ENCODE measurements at places on chromosomes 3 and 15.

DNA sequence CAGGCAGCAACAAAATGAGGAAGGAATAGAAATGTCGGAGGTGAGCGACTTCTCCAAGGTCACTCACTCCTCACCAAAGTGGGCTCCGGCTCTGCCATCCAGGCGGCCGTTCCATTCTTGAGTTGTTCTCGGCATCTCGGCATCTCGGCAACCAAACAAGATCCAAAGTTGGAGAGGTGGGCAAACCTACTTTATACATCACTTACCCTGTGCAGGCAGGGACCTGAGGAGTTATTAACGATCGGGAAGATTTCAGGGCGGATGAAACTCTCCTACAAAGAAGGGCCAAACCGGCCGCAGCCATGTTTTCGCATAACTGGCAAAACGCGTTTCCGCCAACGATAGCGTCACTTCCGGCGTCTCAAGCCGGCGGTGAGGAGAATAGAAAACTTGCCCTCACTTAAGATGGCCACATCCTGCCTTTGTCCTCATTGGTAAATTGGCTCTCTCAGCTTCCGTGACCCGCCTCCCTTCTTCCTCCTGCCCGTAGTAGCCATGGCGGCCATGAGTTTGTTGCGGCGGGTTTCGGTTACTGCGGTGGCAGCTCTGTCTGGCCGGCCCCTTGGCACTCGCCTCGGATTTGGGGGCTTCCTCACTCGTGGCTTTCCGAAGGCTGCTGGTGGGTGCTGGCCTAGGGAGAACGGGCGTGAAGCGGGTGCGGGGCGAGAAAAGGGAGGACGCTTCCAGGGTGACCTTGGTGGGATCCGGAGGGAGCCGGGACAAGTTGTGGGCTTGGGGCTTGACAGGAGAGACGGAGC lies at the start of the genes MRPL47 and NDUFB5:
Gene MRPL47 (minus strand): TSS at position 318 of the 758 bp plus-strand sequence. CDS start 14 bp downstream, at position 304.
Gene NDUFB5 (plus strand): TSS at position 474 of the 758 bp plus-strand sequence. CDS start 22 bp downstream, at position 496.
- H3K27ac ChIP-seq, result peak within 1 kb of the TSS; percentile 99
- peak; percentile 82 for DNase-seq
- peaks cover 51% of the 10 kb centered on the region for H3K4me1 ChIP-seq
- H3K27me3 ChIP-seq, result no peaks in the 10 kb centered on the region
- peaks cover 42% of the 10 kb centered on the region for H3K36me3 ChIP-seq

- no peaks in the 10 kb centered on the region for H3K27me3 ChIP-seq
- no peak overlapping the region for H3K4me3 ChIP-seq
- H3K4me1 ChIP-seq, result no peaks in the 10 kb centered on the region
- H3K27ac ChIP-seq, result no peak overlapping the region
These were observed 462.8 kb downstream of the EDEM1 start for GRCh38 chr3:5650303-5650702.

GRCh38 chr3:56775445-56775837 lies 26.3 kb downstream of the ARHGEF3 start:
- peaks cover 35% of the 10 kb centered on the region for H3K36me3 ChIP-seq
- H3K27me3 ChIP-seq, result no peaks in the 10 kb centered on the region
- H3K4me1 ChIP-seq, result peaks cover 48% of the 10 kb centered on the region
- H3K4me3 ChIP-seq, result no peak overlapping the region
- no peak for DNase-seq

DNA sequence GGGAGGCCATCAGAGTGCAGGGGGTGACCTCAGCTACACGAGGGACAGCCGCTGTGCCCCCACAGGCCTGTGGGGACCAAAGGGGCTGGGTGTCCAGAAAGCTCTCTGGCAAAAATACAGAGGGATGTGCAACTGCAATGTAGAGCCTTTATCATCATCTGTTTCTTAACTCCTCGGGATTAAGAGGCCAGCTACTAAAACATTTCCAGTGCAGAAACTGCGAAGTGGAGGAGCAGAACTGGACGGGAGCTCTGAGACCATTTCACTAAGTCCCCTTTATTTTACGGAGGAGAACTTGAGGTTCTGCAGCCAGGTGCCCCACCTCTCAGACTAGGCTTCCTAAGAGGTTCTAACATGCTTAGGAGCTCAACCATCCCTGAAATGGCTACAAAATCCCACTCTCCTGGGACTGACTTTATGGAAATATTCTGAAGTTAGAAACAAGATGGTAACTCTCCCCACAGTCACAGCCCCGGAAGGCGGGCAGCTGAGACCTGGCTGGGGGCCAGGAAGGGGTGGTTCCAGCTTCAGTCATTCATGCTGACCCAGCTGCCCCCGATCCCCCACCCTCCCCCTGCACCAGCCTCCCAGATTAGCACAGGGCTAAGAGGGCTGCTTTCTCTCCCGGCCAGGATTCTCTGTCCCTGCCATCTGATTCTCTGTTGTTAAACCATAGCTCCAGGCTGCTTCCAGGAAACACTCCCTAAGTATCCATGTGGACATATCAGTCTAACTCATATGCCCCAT lies 40.3 kb downstream of the UMPS start:
- H3K4me3 ChIP-seq, result no peak overlapping the region
- peaks cover 27% of the 10 kb centered on the region for H3K27me3 ChIP-seq
- H3K4me1 ChIP-seq, result no peaks in the 10 kb centered on the region
- no peak for DNase-seq

DNA sequence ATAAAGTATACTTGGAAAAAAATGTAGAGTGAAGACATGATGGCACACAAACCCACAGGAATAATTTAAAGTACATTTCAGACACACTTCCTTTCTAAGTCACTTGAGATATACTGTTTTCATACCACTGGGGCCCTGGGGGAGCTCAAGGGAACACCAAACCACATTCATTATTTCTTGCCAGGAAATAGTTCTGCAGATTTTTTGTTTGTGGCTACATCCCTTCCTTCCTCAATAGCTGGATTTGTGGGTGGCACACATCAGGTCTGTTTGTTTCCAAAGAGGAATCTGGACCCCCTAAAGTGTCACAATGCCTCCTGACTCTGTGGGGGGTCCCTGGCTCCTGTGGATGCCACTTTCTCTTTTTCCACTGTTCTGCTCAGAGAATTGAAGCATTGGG lies 153.5 kb upstream of the COL8A1 start:
- no peak overlapping the region for H3K4me3 ChIP-seq
- no peak for DNase-seq
- no peaks in the 10 kb centered on the region for H3K27me3 ChIP-seq
- H3K4me1 ChIP-seq, result no peaks in the 10 kb centered on the region

- no peak for DNase-seq
- no peaks in the 10 kb centered on the region for H3K36me3 ChIP-seq
- no peak overlapping the region for H3K27ac ChIP-seq
- peaks cover 4% of the 10 kb centered on the region for H3K27me3 ChIP-seq
These were observed 35.7 kb upstream of the ACTL6A start for GRCh38 chr3:179526989-179527391.

DNA sequence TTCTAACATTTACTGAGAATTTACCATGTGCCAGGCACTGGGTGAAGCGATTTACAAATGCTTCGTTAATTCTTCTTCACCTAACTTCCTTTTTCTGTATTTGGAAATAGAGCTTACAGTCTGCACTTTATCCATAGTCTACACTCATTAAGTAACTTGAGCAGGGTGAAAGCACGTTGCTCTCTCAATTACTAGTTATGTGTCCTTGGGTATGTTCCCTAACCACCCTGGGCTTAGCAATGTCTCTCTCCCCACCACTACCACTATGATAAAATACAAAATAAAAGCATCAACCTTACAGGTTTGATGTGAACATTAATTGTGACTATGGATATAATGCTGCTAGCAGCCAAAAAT lies 172.9 kb upstream of the SLC2A2 start:
- no peak for DNase-seq
- no peak overlapping the region for H3K27ac ChIP-seq
- H3K36me3 ChIP-seq, result no peaks in the 10 kb centered on the region
- no peaks in the 10 kb centered on the region for H3K4me1 ChIP-seq
- H3K4me3 ChIP-seq, result no peak overlapping the region

GRCh38 chr3:47961815-47962606 lies 54.2 kb downstream of the MAP4 start:
- H3K36me3 ChIP-seq, result peaks cover 2% of the 10 kb centered on the region
- peak overlapping the region; percentile 37 for H3K27ac ChIP-seq
- H3K4me1 ChIP-seq, result peaks cover 30% of the 10 kb centered on the region
- no peak overlapping the region for H3K4me3 ChIP-seq

Data from activated B cell treated with CpG ODN at 0.5 μM for 24 hours (primary cell).